ENCODE measurements at places on chromosomes 4 and X.
A peak's percentile ranks its signal among the peaks of the same experiment; 100 is the strongest.

- peak; percentile 37 for DNase-seq
These were observed 318.0 kb upstream of the TAPT1 start for GRCh38 chr4:16544251-16544721.

DNA sequence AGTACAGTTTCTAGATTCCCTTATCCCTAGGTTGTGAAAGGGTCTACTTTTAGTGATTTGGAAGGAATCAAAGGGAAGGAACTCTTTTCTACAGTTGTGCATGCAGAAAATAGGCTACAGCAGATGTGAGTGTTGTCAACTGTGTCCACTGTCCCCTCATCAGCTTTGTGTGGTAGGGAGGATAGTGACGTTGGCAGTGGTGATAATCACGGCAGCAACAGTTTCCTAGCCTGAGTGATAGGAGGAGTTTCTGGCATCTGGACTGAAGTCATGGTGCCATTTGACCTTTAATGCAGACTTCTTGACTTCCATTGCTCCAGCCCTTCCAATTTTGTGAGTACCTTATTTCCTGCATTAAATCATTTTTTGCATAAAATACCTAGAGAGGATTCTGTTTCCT is 39.3 kb downstream of the SRPX start:
- DNase-seq: no peak

DNA sequence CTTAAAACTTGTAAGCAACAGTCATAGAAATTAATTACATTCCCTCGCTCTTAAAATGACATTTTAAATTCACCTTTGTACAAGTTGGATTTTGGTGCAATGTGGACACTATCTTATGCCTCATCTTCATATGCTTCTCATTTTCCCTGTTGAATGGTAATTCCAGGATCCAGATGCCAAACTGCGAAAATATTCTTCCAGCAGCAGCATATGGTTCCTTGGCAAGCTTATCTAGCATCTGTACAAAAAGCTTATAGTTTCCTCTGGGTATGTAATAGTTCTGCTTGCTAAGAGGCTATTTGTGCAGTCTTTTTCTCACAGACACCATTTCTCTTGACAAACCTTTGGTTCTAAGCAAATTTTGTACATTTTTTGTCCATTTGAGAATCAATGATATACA is 2079.7 kb upstream of the AGA start:
- DNase-seq: no peak

DNA sequence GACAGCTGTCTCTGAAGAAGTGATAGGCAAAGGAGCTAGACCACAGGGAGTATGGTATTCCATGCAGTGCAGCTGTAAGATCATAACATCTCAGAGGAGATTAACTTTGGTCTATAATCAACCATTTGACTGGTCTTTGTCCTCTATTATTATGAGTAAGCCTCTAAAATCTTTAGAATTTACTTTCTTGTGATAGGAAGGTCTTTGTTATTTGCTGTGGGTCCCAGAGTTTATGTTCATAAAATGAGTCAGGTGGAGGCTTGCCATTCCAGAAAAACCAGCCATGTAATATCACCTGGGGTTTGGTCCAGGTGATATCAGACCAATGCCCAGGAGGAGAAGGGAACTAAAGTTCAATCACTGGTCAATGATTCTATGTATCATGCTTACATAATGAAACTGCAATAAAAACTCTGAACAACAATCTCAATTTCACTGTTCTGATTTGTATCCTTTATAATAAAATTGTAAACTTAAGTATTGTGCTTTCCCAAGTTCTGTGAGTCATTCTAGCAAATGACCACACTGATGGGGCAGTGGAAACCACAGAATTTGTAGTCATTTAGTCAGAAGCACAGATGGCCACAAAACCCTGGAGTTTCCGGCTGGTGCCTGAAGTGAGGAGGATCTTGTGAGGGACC is 239.6 kb upstream of the TRAM1L1 start:
- no peak for DNase-seq

DNA sequence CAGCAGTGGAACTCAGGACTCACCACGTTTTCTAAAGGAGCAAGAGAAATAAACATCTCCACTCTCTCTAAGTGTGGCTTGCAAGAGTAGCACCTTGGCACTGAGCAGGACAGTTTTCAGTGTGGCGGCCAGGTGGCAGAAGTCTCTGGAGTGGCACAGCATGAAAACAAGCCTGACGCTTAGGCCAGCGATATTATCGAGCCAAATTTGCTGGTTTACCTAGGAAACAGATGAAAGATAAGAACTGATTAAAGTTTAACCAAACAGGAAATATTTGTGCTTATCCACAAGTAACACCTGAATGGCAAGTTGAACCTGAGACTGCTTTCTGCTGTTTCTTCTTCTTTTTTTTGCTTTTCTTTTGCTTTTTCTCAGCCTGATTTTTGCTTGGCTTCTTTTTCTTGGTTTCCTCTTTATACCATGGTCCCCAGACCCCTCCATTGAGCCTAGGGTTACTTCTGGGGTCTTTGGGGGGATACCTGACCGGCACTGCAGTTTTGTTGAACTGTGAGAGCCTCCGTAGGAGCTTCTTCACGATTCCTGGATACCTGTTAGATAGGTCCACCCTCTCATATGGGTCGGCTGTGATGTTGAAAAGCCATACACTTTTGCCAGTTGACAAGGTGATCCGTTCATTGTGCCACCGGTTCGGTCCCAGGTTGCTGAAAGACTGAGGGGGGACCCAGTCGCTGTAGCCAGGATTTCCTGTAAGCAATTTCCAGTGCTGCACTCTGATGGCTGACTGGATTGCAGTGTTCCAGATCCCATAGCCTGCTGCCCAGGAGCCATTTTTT is 77.3 kb downstream of the ARSJ start:
- peak; percentile 19 for DNase-seq

DNA sequence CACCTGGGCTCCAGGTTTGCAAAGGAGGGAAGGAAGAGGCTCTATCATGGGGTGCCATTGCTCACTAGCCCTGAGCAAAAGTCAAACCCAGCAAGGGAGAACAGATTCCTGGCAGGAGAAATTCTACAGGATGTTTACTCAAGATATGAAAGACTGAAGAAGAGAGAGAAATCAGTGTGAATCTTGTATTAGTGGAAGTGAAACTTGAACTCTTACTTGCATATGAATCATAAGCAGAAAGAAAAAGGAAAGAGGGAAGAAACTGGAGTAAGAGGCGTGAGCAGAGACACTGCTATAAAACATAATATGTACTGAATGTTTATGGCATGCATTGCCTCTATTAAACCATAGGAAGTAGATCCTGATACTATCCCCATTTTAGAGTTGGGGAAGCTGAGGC is 60.9 kb downstream of the C4orf46 start:
- DNase-seq: no peak

- peak; percentile 83 for DNase-seq
These were observed at the start of gene FGFRL1 for GRCh38 chr4:1011022-1011665. TSS of gene FGFRL1 (plus strand) at chr4:1011626. CDS start at chr4:1012486, 860 bp downstream.

- DNase-seq: no peak
These were observed 5.1 kb upstream of the CXCL9 start for GRCh38 chr4:76012388-76012801.

- peak; percentile 1 for DNase-seq
These were observed 61.1 kb upstream of the VAMP7 start for GRCh38 chrX:155819966-155820491.

DNA sequence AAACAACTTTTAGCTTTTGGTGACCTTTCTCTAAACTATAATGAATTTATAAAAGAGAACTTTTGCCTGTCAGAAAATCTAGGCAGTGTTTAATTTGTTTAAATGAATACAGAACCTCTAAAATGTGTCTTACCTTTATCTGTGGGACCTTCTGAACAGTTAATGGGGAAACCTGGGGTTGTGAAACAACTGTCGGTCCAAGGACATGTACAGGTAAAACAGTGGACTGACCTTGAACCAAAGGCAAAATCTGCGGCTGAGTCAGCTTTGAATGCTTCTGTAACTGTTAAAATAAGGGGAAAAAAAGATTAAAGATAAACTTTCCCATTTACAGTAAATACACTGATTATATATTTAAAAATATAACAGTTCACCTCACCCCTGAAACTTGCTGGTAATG is 65.1 kb downstream of the WNK3 start:
- no peak for DNase-seq

GRCh38 chr4:15182600-15183220 is 180.4 kb downstream of the CPEB2 start:
- no peak for DNase-seq

DNA sequence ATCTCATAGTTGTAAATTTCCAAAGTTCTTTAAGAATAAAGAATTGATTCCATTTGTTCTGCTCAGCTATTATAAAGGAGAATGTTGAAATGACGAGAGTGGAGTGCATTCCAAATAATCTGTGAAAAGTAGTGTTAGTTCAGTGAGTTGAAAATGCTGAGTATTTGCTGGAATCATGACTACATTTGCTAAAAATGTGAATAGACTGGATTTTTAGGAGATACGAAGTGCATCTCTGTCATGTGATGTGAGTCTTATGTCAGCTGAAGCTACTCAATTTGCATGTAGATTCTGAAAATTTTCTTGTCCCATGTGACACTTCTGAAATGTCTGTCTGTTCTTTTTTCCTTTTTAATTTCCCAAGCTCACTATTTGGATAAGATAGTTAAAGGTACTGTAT is 206.0 kb downstream of the DCTD start:
- no peak for DNase-seq

DNA sequence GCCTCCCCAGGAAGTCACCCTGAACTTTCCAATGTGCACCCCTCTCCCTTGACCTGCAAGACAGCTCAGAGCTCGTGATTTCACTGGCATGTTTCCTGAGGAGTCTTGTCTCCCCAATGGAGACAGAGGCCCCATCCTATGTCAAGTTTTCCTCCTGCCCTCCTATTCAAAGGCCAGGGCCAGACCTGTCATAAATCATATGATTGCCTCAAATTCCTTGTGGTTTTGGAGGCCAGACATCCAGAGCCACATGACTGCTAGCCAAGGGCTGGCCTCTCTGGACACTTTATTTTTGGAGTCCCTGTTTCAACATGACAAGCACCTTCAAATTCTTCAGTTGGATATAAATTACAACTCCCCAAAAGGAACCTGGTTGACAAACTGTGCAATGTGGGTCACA is 76.0 kb upstream of the TFDP3 start:
- DNase-seq: no peak

Data from right kidney (tissue), 9 donors.